ENCODE measurements at places on chromosomes 3 and 15.

- DNase-seq: no peak
Observed at GRCh38 chr15:80462836-80463512, 58.8 kb downstream of the ARNT2 start.

DNA sequence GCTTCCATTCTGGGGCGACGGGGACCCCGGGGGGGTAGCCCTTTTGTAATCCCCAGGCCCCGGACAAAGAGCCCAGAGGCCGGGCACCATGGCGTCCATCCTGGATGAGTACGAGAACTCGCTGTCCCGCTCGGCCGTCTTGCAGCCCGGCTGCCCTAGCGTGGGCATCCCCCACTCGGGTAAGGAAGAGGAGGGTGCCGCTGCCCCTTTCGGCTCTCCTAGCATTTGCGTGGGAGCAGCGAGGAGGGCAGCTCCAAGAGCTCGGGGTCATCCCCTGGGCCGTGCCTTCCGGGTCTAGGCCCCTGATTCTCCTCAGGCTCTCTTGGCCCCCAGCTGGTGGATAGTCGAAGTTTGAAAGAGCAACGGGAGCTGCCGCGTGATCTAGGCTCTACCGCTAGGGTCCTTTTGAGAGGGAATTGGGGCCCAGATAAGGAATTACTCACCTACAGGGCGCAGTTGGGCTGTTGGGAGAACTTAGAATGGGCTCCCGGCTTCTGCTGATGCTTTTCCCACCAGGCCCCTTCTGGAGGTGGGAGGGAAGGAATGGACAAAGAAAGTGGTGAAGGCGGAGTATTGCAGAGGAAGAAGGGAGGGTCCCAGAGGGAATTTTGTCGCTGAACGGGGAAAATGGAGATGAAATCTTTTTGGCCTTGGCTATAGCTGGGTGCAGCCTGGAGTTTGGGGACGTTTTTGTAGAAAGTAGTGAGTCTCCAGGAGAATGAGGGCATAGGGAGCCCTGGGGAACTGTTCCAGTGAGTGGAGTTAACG is 615 bp downstream of the VPS18 start:
- DNase-seq: peak; percentile 64

- DNase-seq: no peak
Observed at GRCh38 chr15:73714695-73715301, 30.6 kb downstream of the CD276 start.

DNA sequence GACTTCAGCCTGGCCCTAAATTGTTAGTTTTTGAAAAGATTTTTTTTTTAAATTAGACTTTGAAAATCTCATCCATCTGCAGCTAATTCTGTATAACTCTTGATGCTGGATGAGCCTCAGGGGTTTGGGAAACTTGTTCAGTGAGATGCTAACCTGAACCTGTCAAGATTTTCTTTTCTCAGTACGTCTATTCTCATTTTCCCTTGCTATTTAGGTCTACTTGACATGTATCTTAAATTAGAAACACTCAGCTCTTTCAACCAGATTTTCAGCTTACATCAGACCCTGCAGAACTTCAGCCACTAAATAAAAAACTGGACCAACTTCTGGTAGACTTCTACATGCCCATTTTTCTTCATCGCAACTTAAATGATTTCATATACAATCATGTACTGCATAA is 61.4 kb downstream of the MFSD1 start:
- DNase-seq: no peak

- peak; percentile 72 for DNase-seq
Observed at GRCh38 chr15:98442379-98442833, 205.9 kb upstream of the IGF1R start.

DNA sequence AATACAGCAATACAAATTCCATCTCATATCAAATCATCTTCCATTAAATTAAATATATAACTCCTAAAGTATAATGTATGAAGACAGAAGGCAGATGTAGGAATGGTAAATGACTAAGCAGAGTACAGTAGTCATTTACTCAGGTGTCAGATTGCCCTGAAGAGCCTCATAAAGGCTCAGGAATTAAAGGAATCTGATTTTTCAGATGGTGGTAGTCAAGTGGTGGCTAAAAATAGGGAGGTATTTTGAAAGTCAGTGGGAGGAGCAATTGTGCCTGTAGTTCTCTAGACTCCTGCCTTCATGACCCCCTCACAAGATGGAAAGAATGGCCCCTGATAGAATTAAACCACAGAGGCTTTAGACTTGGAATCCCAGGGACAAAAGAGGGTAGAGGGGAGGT is 142.7 kb upstream of the SYNPR start:
- peak; percentile 71 for DNase-seq

GRCh38 chr15:75508840-75509532 is 57.5 kb upstream of the SIN3A start:
- DNase-seq: no peak

DNA sequence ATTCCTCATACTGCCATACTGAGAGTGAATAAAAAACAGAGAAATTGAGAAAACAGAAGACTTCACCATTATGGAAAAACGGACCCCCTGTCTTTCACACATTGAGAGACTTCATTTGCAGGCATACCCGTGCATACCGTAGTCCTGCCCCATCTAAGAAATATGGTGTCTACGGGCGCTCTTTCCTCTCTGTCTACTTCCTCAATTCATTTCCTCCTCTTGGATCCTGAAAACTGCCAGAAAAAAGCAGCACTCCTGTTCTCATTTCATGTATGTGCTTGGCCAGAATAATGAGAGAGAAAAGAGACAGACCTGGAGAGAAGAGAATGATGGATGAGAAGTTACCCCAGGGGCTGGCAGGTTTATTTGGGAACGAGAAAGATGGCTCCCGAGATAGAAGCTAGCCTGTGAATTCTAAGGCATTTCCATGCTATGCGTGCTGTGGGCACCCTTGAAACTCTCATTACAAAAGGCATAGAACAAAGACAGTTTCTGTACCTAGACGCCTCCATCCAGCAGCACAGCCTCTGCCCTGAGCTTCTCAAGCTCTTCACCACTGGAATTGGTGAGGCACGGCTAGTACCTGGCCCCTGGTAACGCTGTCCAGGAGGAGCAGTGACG is 62.5 kb upstream of the EPHB3 start:
- no peak for DNase-seq

GRCh38 chr15:96670389-96670788 is 339.9 kb downstream of the NR2F2 start:
- DNase-seq: no peak

DNA sequence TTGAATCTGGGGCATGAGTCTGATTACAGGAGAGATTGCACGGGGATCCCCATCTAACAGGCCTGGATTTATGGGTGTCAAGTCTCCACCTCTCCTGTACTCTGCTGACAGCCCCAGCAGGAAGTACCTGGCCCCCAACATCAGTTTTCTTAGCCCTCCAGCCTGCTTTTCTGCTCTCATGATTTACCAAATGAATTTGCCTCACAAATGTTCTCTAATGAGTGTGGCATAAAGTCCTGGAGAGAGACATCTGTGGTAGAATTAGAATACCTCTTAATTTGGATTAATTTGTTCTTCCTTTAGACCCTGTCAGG is 60.1 kb downstream of the FNDC3B start:
- no peak for DNase-seq

DNA sequence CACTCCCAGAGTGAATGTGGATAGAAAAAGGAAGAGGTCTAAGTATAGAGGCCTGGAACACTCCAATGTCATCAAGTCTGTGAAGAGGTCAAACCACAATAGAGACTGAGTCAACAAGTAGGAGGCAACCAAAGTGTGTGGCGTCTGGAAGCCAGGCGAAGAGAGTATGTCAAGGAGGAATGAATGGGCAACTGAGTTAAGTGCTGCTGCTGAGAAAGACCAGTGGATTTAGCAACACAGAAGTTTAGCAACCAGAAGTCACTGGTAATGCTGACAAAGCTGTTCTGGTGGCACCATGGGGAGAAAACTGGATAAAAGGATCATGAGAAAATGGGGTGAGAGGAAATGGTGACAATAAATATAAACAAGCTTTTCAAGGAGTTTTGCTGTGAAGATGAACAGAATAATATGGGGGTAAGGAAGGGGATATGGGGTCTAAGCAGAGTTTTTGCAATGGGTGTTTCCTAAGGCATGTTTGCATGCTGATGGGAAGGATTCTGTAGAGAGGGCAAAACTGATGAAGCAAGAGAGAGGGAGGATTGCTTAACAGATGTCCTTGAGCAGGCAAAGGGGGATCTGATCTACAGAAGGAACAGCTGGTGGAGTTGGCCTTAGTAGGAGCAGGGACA is 38.4 kb downstream of the PCOLCE2 start:
- DNase-seq: peak; percentile 57

DNA sequence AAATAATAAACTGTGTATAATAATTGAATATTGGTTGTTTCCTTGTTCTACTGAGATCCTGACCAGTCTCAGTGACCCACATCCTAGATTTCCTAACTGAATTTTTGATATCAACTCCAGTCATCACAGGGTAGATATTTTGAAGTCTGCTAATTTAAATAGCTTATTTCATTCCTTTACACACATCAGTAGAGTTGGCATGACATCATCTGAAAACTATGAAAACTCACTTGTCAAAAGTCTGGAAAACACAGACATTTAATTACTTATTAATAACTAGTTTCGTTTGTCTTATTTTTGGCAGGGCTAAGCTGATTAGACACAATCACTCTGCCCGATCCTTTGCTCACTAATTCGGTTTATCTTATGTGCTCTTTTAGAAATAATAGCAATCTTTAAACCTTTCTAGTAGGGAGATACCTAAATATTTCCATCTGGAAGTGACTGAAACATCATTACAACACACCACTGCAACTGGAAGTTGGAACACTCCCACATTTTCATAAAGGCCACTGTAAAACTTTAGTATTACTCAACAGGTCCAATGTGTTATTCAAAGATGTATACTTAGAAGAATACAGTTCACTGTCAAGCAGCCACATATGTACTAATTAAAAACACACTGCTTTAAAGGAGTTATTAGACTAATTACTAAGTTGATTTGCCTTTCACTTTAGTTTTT is 198.4 kb upstream of the ZNF717 start:
- no peak for DNase-seq

GRCh38 chr3:67622652-67623051 is 31.8 kb downstream of the SUCLG2 start:
- no peak for DNase-seq

DNA sequence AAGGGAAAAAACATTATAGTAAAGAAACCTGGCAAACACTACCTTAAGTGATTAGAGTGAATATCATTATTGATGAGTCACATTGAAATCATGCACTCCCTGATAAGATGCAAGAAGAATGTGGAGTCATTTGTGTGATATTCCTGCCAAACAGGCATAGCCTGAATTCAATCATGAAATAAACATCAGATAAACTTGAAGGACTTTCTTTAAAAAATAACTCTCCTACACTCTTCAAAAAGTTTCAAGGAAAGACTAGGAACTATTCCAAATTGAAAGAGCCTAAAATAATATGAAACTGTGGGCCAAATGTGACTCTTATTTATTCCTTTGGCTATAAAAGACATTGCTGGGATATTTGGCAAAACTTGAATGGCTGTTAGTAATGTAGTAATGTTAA is 625.7 kb upstream of the LMCD1 start:
- no peak for DNase-seq

DNA sequence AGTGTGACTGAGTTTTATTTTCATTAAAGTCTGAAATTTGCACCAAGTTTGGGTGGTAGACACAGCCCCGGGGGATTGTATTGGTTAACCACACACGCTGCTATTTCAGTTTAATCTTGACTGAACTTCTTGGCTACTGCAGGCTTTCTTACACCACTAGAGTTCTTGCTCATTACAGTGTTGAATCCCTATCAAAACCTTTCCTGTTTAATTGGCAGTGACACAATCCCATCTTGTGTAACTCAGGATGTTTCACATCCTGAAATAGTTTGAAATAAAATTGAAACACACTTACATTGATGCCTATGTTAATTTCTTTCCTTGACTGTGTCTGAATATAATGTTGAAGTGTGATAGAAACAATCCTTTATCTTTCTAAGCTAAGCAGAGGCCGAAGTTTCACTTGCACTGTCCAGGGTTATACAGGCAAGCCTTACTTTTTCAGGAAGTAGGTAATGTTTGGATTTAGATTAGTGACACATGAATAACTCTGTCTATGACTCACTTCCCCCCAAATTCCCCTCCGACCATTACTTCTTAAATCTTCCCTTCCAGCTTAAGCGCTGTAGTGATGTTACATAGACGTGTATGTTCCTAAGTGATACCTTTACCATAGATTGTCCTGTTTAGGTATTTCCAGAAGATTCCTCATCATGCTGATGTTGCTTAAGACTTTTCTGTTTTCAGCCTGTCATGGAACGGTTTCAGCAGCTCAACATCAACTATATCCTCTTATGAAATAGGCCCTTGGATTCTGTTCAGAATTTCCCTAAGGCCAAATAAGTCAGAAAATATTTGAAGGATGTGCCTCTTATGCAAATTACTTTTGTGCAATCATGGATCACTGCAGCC is 16.8 kb downstream of the ATG7 start:
- DNase-seq: no peak

DNA sequence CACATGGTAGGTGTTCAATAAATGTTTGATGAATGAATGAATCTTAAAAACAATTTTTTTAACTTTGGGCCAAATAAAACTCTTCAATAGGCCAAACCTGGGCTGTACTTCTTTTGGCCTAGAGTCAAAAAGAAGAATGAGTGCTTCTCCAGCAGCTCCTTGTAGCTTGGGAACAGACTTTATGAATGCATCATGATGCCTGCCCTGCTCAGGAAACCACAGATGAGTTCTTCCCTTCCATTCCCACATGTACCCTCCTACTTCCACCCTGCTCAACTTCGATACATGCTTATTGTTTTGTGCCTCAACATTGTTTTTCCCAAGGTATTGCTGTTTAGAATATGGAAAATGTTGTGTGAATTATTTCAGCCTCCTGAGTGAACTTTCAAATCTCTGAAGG is 87.0 kb downstream of the FILIP1L start:
- DNase-seq: no peak

DNA sequence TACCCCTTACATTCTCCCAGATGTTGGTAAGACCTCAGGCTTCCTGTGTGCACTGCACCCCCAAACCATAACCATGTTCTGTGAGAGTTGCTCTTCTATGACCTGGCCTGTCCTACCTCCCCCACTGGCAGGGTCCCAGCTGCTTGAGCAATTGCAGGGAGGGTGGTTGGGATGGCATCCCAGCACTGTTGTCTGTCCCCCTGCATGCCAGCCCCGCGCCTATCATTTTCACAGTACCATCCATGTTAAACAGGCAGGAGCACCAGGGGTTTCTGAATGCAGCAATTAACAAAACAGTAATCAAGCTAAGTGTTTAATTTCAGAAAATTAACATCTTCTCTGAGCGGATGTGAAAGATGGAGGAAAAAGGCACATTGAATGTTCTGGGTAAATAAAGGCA is 345.5 kb downstream of the EPHB1 start:
- no peak for DNase-seq

- DNase-seq: no peak
Observed at GRCh38 chr3:60756241-60757030, 494.8 kb downstream of the FHIT start.

GRCh38 chr3:168044049-168044448 is 51.7 kb downstream of the GOLIM4 start:
- no peak for DNase-seq

GRCh38 chr3:50258029-50258680 is 10.8 kb upstream of the SEMA3B start:
- DNase-seq: peak; percentile 53

GRCh38 chr15:92457471-92458041 is 63.9 kb downstream of the ST8SIA2 start:
- no peak for DNase-seq
